Activated CD8-positive, alpha-beta memory T cell treated with anti-CD3 and anti-CD28 coated beads, Interleukin-2, amount 50 U/mL, for 48 hours (primary cell): ENCODE measurements at places on chromosomes 12 and 14.

- DNase-seq, result no peak
Observed at GRCh38 chr12:12922191-12922616, 29.8 kb downstream of the GPRC5D start.

DNA sequence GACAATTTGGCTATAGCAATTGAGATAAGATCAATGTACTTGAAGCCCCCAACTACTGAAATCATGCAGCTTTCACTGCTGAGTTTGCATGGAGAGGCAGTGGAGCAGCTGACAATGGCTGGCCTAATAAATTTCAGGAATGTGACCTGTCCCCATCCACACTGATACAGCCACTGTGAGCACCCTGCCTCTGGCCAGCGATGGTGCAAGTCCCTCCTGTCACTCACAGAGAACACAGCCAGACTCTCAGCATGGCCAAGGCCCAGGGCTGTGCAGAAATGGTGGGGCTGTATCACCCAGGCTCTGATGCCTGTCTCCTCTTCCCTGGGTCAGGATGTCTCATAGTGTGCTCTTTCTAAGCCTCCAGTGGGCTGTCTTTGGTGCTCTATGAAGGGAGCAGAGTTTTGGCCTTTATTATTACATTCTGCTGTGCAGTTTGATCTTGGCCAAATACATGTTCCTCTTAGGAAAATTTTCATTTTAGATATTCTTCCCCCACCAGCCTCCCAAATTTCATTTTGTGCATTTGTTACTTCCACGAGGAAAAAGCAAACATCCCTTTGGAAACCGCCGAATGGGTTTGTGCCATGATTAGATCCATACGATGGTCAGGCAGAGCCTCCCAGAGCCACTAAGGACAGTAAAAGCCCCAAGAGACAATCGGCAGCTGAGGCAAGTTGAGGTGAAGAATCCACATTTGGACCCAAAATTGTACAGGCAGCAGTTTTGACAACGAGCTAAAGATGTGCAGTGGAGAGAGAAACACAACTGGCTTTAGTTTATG is 85.1 kb upstream of the WSCD2 start:
- no peak for DNase-seq

- DNase-seq, result no peak
Observed at GRCh38 chr12:82486524-82487235, 128.4 kb downstream of the METTL25 start.

DNA sequence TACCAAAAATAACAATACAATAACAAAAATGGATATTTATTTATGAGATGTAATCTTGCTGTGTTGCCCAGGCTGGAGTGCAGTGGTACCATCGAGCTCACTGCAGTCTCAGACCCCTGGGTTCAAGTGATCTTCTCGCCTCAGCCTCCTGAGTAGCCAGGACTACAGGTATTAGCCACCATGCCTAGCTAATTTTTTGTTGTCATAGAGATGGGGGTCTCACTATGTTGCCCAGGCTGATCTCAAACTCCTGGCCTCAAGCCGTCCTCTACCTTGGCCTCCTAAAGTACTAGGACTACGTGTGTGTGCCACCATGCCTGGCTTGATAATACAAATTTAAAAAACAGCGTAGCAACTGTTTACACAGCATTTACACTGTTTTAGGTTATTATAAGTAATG is 23.1 kb downstream of the ARHGAP5 start:
- no peak for DNase-seq

GRCh38 chr12:116777245-116777644 is 39.1 kb downstream of the RNFT2 start:
- DNase-seq, result no peak

DNA sequence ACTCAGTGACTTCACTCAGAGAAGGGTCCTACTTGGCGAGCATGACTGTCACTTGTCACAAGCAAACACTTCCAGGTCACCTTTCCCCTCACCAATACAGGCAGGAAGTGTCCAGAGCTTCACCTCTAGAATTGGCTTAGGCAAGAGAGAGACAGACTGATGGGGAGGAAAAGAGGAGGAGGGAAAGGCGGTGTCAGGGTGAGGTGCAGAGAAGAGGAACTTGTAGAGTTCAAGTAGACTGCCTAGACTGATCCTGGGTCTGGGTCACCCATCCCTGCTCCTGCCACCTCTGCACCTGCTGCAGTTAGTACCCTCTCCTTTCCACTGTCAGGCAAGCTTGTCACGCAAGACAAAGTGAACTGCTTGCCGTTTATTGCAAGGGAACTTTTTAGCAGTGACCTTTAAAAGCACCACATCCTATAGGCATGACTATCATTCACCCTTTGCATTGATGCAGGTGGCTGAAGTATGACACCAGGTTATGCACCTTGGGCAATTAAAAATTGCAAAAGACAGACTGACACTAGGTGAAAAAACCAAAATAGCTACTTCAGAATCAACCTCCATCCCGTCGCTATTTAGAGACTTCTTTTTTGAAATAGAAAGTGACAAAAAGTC is 292.4 kb downstream of the SYT1 start:
- DNase-seq, result no peak

GRCh38 chr14:104003616-104004015 is 61.3 kb upstream of the RD3L start:
- no peak for DNase-seq

- no peak for DNase-seq
Observed at GRCh38 chr12:84727961-84728360, 184.6 kb downstream of the SLC6A15 start.

DNA sequence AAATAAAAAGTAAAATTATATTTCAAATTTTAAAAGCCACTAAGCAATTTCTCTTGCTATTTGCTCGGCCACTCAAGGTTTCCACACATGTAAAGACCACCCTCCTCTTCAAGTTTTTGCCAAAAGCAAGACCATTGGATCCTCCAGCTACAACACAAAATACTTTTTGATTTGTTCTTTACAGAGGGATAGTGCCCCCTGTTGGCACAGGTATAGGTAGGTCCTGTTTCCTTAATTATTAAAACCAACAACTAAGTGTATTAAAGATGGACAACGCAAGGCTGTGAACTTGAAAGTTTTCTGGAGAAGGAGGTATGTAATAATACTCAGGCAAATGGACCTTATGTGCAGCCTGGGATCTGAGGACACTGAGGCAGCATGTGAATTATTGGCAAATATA is 23.8 kb downstream of the ATP6V1D start:
- no peak for DNase-seq

GRCh38 chr12:57993030-57993429 is 51.7 kb downstream of the ATP23 start:
- no peak for DNase-seq

DNA sequence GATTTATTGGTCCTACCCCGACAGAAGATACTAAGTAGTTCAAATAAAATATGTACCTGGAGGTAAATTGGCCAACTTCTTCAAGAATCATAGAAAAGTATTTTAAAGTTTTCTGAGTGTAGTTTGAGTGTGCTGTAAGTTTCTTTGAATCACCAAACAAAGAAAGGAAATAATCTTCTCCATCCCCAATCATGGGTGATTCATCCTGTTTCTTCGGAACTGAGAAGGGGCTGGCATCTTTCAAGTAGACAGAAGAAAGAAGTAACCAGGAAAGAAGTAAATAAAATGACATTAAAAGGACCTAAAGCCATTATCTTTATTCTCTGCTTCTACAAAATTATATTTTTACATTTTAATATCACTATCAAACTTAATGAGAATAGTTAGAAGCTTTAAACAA is 6.8 kb downstream of the LMNTD1 start:
- DNase-seq, result no peak

DNA sequence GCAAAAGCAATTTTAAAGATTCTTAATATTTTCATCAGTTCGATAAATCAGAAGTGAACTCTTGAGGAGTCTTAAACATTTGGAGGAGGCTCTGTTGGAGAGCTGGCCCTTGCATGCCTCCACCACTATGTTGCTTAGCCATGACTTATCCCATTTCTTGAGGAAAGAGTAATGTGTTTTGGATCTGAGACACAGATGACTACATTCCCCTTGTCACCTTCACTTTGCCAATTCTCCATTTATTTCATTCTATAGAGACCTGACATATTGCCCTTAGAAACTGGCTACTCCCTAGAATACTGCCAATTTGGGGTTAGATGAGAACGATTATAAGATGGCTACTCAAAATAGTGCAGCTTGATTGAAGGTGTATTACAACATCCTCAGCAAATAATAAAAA is 157.4 kb upstream of the TMEM260 start:
- DNase-seq, result no peak
